Frontal cortex (tissue), 4 donors: ENCODE measurements at places on chromosomes 6 and 20.

DNA sequence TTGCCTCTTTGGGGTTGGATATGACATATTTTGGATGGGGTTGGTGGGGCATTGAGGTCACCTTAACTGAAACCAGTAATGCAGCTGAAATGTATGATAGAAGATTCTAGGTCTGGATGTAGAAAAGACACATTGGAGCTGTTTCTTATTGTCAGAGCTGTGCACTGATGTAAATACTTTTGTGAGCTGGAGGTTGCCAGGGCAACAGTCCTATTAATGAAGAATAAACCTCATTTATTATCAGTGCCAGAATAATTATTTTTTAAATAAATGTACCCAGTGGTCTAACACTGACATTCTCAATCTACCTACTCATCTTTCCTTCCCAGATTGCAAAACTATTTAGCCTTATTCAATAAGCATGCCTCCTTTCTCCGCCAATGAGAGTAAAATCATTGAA is 57.0 kb downstream of the CAP2 start:
- no peak for DNase-seq

DNA sequence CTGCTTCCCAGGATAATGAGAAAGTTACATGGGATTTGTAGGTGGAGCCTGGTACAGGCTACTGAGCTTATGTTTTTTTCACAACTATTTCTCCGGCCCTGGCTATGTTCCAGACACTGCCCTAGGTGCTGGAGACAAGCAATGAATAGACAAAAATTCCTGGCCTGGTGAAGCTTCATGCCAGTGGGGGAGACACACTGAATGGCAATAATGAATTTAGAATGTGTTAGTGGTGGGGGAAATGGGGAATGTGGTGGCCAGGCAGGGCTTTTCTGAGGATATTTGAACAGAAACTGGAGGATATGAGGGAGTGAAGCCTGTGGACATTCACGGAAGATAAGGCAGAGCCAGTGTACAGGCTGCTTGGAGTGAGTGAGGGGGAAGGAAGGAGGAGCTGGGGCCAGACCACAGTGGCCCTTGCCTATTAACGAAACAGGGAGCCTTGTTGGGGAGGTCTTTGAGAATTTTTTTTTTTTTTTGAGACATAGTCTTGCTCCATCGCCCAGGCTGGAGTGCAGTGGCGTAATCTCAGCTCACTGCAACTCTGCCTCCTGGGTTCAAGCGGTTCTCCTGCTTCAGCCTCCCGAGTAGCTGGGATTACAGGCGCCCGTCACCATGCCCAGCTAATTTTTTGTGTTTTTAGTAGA is 6.6 kb downstream of the FOXS1 start:
- DNase-seq: no peak

DNA sequence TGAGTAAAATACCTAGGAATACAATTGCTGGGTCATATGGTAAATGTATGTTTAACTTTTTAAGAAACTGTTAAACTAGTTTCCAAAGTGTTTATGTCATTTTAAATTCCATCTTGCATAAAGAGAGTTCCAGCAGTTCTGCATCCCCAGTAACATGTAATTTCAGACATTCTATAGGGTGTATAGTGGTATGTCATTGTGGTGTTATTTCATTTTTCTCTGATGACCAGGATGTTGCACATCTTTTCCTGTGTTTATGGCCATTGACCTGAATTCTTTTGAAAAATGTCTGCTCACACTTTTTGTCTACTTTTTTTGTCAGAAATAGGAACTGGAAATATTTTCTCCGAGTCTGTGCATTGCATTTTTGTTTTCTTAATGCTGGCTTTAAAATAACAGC is 128.9 kb downstream of the TMEM200A start:
- no peak for DNase-seq

DNA sequence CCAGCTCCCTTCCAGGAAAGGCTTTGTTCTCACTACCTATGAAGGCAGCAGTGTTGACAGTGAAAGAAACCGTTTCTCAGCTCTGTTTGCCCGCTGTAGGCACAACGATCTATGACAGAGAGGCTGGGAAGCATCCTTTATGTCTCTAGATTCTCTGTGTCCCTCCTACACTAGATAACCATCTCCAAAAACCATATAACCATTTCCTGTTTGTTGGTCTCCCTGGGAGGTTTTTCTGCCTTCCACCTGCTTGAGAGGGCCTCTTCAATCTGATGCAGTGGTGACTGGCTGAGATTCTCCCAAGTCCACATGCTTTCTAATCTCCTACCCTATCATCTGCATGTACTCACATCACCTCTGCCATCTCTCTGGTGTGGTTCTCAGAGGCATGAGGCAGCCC is 32.0 kb upstream of the TMEM217 start:
- no peak for DNase-seq

DNA sequence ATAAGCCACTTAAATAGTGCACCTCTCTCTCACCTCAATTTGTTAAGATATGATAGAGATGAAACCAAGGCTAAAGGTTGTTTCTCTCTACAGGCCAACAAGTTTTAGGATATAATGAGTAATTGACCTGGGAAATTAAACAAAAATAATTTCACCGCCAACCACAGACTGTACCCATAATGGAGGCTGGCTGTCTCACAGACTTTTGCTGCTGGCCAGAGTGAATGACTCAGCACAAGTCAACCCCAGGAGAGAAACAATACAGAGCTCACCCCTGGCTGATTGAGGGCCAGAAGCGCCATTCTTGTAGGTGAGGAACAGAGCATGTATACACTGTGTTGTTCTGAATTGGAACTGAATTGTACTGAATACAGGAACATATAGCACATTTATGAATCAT is 99.9 kb downstream of the CAP2 start:
- DNase-seq: no peak

DNA sequence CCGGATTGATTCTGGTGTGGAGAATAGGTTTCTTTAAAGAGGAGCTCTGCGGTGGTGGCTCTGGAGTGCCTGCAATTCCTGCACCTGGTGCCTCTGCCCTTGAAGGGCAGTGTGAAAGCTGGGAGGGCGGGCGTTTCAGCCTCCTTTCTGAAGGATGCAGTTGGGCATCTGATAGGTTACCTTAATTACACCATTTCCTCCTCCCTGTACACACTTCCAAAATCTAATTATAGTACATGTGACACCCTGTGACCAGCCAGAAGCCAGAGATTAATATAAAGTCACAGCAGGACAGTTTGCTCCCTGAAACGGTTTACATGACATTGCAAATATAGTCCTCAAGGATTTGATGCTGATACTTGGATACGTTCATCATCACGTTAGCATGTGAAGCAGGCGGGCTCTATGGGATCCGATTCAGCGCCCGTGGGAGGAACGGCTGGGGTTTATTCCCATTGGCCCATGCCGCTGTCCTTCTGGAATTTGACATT is 548.2 kb downstream of the QKI start:
- DNase-seq: no peak

DNA sequence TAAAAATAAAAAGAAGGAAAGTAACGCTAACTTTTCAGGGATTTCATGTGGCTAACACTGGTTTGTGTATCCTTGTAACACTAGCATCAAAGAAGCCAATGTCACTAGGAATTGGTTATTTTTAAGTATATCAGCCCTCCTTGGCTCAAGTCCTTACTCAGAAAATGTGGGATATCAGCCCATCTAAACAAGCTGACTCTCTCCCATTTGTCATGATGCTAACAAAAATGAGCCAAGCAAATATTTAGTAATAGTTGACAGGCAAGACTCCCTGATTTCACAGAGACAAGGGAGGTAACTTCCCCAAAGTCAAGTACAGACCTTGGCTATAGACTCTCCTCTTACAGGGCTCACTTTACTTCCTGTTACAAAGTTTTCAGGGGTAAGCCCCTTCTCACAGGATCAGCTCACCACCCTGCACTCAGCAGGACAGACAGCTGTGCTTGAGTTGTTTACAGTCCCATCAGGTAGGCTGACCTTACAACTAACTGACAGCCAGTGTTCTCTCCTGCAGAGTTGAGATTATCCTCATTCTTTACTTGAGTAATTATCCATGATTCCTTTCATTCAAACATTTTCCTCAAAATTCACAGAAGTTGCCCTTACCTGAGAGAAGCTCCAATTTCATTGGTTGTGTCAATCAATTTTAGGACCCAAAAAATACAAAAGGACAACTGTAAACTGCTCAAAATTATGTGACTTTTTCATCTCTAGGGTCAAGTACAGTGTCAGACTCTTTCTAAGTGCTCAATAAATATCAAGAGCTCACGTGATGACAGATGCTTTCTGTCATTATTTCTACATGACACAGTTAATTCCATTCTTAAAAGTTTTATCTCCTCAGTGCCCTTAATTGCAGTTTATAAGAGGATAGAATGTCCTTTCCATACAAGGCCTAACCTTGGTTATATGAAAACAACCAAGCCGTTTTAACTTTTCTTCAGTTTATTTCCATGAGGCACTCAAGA is 38.1 kb upstream of the BMP5 start:
- DNase-seq: no peak

- no peak for DNase-seq
Measured at GRCh38 chr6:36688739-36689075, 8.9 kb upstream of the RAB44 start.

- no peak for DNase-seq
Measured at GRCh38 chr20:17674722-17675518, 7.1 kb downstream of the RRBP1 start.

- DNase-seq: no peak
Measured at GRCh38 chr20:37945091-37945547, 42.2 kb downstream of the VSTM2L start.

DNA sequence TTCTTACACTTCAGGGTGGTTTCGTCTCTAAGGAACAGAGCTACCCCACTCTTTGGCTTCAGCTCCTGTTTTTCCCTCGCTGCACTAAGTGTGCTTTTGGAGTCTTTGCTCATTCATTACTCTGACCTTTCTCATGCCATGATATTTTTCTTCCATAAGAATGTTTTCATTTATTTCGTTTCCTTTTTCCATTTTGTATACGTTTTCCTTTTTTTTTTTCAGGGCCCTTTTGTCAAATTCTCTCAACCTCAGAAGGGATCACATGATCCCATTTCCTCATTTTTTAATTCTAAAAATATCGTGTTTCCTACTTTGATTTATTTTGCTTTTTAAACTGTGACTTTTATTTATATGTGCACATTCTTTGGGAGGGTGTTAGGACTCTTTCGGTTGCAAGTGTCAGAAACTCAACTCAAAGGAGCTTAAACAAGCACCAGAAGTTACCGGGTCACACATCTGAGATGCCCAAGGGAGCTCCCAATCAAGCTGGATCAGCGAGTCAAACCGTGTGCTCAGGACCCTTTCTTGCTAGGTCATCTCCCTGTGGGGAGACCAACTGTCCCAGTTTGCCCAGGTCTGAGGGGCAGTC is 40.6 kb downstream of the GCNT2 start:
- DNase-seq: no peak

GRCh38 chr6:153503810-153504209 is 372.7 kb upstream of the RGS17 start:
- no peak for DNase-seq

GRCh38 chr6:142413111-142413510 is 111.3 kb downstream of the ADGRG6 start:
- DNase-seq: no peak

- DNase-seq: no peak
Measured at GRCh38 chr20:17407550-17407949, 123.6 kb downstream of the BFSP1 start.

- no peak for DNase-seq
Measured at GRCh38 chr6:135062735-135063134, 8.1 kb upstream of the HBS1L start.

DNA sequence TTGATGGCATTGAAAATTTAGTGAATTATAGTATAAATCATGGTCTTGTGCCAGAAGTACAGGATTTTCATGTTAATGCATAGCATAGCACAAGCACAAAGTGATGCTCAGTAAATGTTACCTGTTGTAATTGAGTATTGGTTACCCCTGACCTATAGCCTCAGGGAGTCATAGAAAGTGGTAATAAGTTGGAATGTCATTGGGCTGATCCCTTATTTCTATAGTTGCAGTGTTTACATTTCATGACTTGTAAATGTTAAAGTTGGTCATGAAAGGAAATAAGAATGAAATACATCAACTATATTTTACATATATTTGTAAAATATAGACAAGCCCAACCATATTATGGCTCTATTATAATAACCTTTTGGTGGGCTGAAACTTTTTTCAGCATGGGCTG is 7.0 kb downstream of the RWDD1 start:
- no peak for DNase-seq

- no peak for DNase-seq
Measured at GRCh38 chr20:37921341-37921929, 18.5 kb downstream of the VSTM2L start.

- no peak for DNase-seq
Measured at GRCh38 chr20:6626805-6627204, 140.7 kb upstream of the BMP2 start.

DNA sequence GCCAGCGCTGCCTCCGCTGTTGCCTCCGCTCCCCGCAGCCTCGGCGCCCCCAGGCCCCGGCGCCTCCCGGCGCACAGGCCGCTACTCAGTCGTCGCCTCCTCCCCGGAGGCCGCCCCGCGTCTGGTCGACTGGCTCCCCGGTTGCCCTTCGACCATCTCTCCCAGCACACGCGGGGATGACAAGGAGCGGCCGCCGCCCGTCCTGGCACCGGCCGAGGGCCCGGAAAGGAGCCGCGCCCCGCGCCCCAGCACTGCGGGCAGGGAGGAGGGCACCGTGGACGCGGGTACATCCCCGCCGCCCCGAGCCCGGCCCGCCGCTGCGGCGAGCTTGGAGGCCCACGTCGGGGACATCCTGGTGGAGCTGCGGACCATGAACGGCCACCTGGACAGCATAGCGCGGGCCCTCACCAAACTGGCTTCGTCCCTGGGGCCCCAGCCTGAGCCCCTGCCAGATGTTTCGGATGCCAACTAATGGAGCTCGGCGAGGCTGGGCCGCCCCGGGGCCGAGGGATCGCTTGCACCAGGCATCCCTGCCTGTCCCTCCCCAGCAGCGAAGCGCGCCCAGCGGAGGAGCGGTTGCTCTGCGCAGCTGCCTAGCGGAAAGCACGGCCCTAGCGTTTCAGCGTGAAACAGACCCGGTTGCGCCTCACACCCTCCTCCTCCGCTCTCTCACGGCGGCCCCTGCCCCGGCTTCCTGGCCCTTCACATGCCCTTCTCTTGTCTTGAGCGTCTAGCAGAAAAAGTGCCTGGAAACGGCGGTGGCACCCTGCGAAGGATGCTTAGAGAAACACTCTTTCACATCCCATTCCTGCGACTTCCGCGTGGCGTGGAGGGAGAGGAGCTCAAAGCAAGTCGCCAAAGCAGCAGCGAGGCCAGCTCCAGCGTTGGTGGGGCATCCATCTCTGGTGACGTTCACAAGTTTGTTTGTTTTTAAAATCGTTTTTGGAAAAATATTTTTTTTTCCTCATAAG is 285.8 kb upstream of the SUPT3H start:
- DNase-seq: no peak
